ENCODE measurements at places on chromosomes 7 and 10. TPM values are rescaled to one million over a fixed set of nuclear protein-coding genes. Genes with fewer than 3 reads are reported as not detected.

Gene CRTAC1
- not detected for total RNA-seq

Gene HYAL4
- total RNA-seq = not detected

Gene PRR15
- not detected for total RNA-seq

Gene PPP1R17
- total RNA-seq = not detected

Gene MTPN
- 148 TPM for total RNA-seq

Gene ACTL6B
- not detected for total RNA-seq

Gene NKX2-3
- total RNA-seq = not detected

Gene STOX1
- total RNA-seq = 0.19 TPM

Gene PDE6C
- total RNA-seq = not detected

Gene HACD1
- 1.2 TPM for total RNA-seq

Gene AGMO
- total RNA-seq = not detected

Gene DUS4L
- 6.4 TPM for total RNA-seq

Gene MSMB
- total RNA-seq = not detected

Gene MEPCE
- 44.0 TPM for total RNA-seq

Gene AKR1C4
- not detected for total RNA-seq

Gene PNLIPRP3
- total RNA-seq = not detected

Gene OR6B1
- total RNA-seq = not detected

Gene SPDYE16
- 0.36 TPM for total RNA-seq

Gene LOXL4
- total RNA-seq = not detected

Gene TMEM140
- total RNA-seq = 10.2 TPM

Gene SLC26A5
- not detected for total RNA-seq

Gene PCBD1
- total RNA-seq = 44.9 TPM
